ENCODE measurements at places on chromosomes 11 and 22. TPM values are rescaled to one million over a fixed set of nuclear protein-coding genes. Genes with fewer than 3 reads are reported as not detected.
A peak's percentile ranks its signal among the peaks of the same experiment; 100 is the strongest.

Gene CSTPP1
- 42.6 TPM for total RNA-seq

Gene FOSL1
- 1.1 TPM for total RNA-seq

DNA sequence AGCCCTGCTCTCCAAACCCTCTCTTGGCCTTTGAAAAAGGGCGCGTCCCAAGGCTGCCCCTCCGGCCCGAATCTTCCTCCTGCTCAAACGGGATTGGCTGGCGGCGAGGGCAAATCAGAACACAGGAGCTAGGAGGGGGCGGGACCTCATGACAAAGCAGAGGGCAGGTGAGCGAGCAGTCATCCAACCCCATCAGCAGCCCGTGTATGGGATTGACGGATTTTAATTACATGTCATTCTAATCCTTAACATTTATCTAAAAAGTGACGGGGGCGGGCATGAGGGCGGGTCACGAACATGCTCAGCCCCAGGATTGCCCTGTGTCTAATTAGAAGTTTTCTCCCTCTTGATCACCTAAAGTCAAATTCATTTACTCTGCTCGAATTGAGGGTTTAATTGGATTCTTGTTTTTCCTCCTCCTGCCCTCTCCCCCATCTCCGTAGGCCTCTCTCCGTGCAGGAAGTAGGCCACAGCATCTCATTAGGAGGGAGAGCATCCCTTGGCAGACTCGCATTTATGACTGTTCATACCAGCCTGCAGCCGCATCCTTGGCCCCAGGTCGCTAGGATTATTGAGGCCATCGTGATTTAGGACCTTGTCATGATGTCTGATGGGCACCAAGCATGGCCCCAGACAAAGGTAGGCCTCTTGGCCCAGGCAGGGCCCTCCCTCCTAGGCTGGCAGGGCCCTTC is 147.1 kb downstream of the CHST1 start:
- H3K36me3 ChIP-seq: no peaks in the 10 kb centered on the region
- H3K4me3 ChIP-seq: no peak overlapping the region
- no peaks in the 10 kb centered on the region for H3K27me3 ChIP-seq
- no peaks in the 10 kb centered on the region for H3K4me1 ChIP-seq

DNA sequence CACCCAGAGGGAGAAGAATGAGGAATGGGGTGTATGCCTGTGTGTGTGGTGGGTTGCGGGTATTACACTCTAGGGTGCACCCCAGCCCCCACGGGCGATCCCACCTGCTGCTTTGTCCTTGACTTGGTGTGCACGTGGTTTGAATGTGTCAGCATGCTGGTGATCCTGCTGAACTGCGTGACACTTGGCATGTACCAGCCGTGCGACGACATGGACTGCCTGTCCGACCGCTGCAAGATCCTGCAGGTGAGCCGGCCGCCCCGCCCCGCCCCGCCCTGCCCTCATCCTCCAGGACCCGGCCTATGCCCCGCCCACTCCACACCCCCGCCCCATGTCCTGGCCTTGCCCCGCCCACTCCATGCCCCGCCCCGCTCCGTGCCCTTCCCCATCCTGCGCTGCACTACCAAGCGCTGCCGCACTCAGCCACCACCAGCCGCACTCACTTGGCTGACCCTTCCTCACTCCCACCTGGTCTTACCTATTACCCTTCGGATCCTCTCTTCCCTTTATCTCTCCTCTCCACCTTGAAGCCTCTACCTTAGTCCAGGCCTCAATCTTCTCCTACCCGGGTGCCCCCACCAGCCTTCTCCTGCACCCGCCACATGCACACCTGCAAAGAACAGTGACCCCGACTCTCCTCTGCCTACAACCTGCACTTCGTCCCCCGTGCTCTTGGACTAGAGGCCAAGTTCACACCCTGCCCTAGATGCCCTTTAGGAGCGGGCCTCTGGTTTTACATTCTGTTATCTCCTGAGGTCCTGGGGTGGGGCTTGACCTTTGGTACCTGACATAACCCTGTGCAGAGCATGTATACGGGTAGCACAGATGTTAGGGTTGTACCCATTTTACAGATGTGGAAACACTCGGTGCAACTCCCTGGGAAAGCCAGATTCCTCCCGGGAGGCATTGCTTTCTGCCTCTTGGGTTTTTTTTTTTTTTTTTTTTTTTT is 27.7 kb downstream of the CACNA1I start:
- H3K36me3 ChIP-seq: no peaks in the 10 kb centered on the region
- no peaks in the 10 kb centered on the region for H3K27me3 ChIP-seq
- H3K27ac ChIP-seq: no peak overlapping the region

- H3K36me3 ChIP-seq: no peaks in the 10 kb centered on the region
- H3K4me1 ChIP-seq: no peaks in the 10 kb centered on the region
- no peak for DNase-seq
- H3K27me3 ChIP-seq: no peaks in the 10 kb centered on the region
- no peak overlapping the region for H3K27ac ChIP-seq
- H3K4me3 ChIP-seq: no peak overlapping the region
These were observed 21.8 kb upstream of the UVRAG start for GRCh38 chr11:75792997-75793800.

DNA sequence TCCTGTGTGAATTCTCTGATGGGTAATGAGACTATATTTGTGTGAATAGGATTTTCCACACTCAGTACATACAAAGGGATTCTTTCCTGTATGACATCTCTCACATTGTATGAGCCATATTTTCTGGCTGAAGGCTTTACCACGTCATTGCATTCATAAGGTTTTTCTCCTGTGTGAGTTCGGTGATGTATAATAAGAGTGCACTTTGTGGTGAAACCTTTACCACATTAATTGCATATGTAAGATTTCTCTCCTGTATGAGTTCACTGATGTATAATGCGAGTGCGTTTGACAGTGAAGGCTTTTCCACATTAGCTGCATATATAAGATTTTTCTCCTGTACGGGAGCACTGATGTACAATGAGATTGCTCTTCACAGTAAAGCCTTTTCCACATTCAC is 455.4 kb upstream of the CNTN5 start:
- DNase-seq: no peak
- no peaks in the 10 kb centered on the region for H3K36me3 ChIP-seq
- no peak overlapping the region for H3K27ac ChIP-seq
- H3K4me1 ChIP-seq: no peaks in the 10 kb centered on the region

GRCh38 chr11:80838153-80838552 is 1397.3 kb upstream of the TENM4 start:
- no peak overlapping the region for H3K27ac ChIP-seq
- no peaks in the 10 kb centered on the region for H3K36me3 ChIP-seq
- no peak for DNase-seq
- no peak overlapping the region for H3K4me3 ChIP-seq
- H3K4me1 ChIP-seq: no peaks in the 10 kb centered on the region

Gene ROM1
- 9.6 TPM for total RNA-seq

Gene SPI1
- total RNA-seq: 21.5 TPM

- no peak overlapping the region for H3K27ac ChIP-seq
- H3K36me3 ChIP-seq: no peaks in the 10 kb centered on the region
- DNase-seq: no peak
- no peak overlapping the region for H3K4me3 ChIP-seq
These were observed 109.9 kb upstream of the CLMP start for GRCh38 chr11:123304828-123305466.

Gene NPAS4
- total RNA-seq: 0.32 TPM

Gene NCF4
- total RNA-seq: 2.2 TPM

GRCh38 chr11:44530413-44531115 is 34.9 kb upstream of the CD82 start:
- H3K27ac ChIP-seq: no peak overlapping the region
- H3K4me3 ChIP-seq: no peak overlapping the region
- no peaks in the 10 kb centered on the region for H3K27me3 ChIP-seq
- DNase-seq: no peak

Gene KRTAP5-8
- not detected for total RNA-seq

GRCh38 chr22:46240506-46240905 is 9.6 kb downstream of the CDPF1 start:
- peaks cover 6% of the 10 kb centered on the region for H3K4me1 ChIP-seq
- H3K36me3 ChIP-seq: no peaks in the 10 kb centered on the region

Gene EED
- total RNA-seq: 17.1 TPM

DNA sequence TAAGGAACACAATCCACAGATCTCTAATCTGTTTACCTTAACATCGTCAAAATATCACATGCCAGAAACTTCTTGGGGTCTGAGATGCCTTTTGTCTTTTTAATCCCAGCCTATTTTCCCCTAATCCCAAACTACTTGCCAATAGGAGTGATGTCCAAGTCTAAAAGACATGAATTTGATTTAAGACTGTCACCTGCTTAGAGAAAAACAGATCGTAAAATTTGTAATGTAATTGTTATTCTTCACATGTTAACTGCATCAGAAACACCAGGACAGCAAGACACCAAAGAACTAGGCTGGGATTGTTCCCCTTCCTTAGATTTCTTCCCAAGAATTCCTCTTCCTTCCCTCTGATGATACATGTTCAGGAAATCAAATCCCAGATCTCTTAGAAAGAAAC is 198.1 kb upstream of the ARHGAP20 start:
- DNase-seq: no peak
- no peaks in the 10 kb centered on the region for H3K36me3 ChIP-seq
- peaks cover 4% of the 10 kb centered on the region for H3K4me1 ChIP-seq

Gene KRTAP5-7
- 0.23 TPM for total RNA-seq

DNA sequence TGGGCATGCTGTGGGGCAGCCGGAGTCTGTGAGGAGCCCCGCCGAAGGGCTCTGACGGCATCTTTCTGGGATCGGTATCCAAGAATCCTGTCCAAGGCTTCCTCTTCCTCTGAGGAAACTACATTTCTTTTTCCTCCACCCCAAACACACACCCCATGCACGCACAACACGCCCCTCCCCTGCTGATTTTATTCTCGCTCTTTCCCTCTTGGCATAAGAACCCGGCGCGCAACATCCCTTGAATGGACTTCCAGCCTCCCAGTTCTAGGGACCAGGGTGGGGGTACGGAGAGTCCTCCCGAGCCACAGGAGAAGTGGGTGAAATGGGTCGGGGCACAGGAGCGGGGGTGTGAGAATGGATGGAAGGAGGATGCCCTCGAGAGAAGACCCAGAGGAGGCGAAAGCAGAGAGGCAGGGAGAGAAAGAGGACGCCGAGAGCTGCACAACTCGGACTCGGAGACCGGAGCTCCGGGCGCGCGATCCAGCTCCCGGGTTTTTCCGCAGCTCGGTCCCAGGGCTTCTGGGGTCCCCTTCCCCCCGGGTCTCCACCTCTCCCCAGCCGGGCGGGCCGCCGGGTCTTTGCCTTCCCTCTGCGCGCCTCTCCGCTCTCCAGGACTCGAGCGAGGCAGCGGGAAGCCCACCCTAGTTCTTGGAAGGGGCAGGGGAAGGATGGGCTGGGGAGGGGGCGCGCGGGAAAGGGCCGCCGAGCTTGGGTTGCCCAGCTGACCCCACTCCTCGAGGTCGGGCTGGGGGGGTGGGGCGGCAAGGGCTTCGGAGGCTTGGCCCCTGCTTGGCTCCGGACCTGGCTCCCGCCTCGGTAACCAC is 1.5 kb upstream of the LARGE1 start:
- no peaks in the 10 kb centered on the region for H3K27me3 ChIP-seq
- H3K36me3 ChIP-seq: no peaks in the 10 kb centered on the region
- peak overlapping the region; percentile 64 for H3K4me3 ChIP-seq
- peak overlapping the region; percentile 80 for H3K27ac ChIP-seq
- peak; percentile 84 for DNase-seq

Gene HEPHL1
- total RNA-seq: not detected

GRCh38 chr11:69801513-69802335 is 17.5 kb downstream of the FGF3 start:
- no peak for DNase-seq
- H3K4me3 ChIP-seq: no peak overlapping the region
- H3K36me3 ChIP-seq: no peaks in the 10 kb centered on the region
- H3K27ac ChIP-seq: no peak overlapping the region

GRCh38 chr11:107731941-107732688 is 20.3 kb upstream of the SLN start:
- no peaks in the 10 kb centered on the region for H3K27me3 ChIP-seq
- no peak overlapping the region for H3K27ac ChIP-seq
- H3K4me3 ChIP-seq: no peak overlapping the region
- no peaks in the 10 kb centered on the region for H3K4me1 ChIP-seq

GRCh38 chr11:86488553-86488952 is 113.9 kb downstream of the CCDC81 start:
- no peak for DNase-seq
- no peak overlapping the region for H3K27ac ChIP-seq
- H3K36me3 ChIP-seq: no peaks in the 10 kb centered on the region
- peaks cover 7% of the 10 kb centered on the region for H3K4me1 ChIP-seq
- no peaks in the 10 kb centered on the region for H3K27me3 ChIP-seq
- H3K4me3 ChIP-seq: no peak overlapping the region

DNA sequence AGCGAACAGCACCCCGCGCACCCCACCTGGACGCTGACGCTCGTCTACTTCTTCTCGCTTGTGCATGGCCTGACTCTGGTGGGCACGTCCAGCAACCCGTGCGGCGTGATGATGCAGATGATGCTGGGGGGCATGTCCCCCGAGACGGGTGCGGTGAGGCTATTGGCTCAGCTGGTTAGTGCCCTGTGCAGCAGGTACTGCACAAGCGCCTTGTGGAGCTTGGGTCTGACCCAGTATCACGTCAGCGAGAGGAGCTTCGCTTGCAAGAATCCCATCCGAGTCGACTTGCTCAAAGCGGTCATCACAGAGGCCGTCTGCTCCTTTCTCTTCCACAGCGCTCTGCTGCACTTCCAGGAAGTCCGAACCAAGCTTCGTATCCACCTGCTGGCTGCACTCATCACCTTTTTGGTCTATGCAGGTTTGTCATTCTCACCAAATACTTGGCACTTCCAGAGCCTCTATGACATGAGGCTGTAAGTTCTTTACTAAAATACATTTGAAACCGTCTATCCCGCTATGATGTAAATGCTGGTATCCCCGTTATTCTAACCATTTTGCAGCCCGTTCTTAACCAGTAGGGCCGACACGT is 535 bp downstream of the AQP11 start:
- H3K36me3 ChIP-seq: no peaks in the 10 kb centered on the region
- no peaks in the 10 kb centered on the region for H3K27me3 ChIP-seq
- peak overlapping the region; percentile 33 for H3K27ac ChIP-seq

GRCh38 chr11:102305352-102306047 is 11.8 kb upstream of the BIRC3 start:
- no peaks in the 10 kb centered on the region for H3K36me3 ChIP-seq
- H3K4me3 ChIP-seq: no peak overlapping the region
- H3K27ac ChIP-seq: no peak overlapping the region
- no peak for DNase-seq

GRCh38 chr11:111596319-111596718 is 5.9 kb upstream of the SIK2 start:
- no peak overlapping the region for H3K27ac ChIP-seq
- no peak for DNase-seq
- H3K4me1 ChIP-seq: no peaks in the 10 kb centered on the region
- no peaks in the 10 kb centered on the region for H3K27me3 ChIP-seq

Gene GRAMD1B
- 37.0 TPM for total RNA-seq

Gene CASP5
- not detected for total RNA-seq

Gene DSCAML1
- 8.2 TPM for total RNA-seq

DNA sequence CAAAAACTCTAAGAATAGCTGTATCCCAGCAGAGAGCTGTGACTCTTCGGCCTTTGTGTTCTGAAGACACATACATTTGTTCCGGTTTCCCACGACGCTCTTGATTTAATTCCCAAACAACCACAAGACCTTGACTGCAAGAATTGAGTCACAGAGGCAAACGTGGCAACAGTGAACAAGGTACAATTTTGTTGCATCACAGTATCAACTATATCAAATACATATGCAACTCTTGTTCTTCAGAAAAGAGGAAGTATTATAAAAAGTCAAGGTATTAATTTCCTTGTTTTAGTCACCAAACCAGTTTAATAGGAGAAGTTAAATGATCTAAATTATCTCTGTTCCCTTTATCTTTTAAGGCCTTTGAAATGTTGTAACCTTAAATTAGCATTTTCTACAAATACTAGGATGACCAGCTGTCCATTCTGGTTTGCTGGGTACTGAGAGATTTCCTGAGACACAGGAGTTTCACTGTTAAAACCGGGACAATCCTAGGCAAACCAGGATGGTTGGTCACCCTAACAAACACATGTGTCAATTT is 11.1 kb downstream of the HPS5 start:
- no peak overlapping the region for H3K4me3 ChIP-seq
- no peaks in the 10 kb centered on the region for H3K36me3 ChIP-seq
- H3K4me1 ChIP-seq: peaks cover 18% of the 10 kb centered on the region
- H3K27ac ChIP-seq: no peak overlapping the region
- no peaks in the 10 kb centered on the region for H3K27me3 ChIP-seq
